ENCODE measurements at places on chromosomes 5 and 9. TPM values are rescaled to one million over a fixed set of nuclear protein-coding genes. Genes with fewer than 3 reads are reported as not detected.

- no peak for DNase-seq
Measured at GRCh38 chr5:36530215-36530614, 76.2 kb upstream of the SLC1A3 start.

- DNase-seq = peak; percentile 1
Measured at GRCh38 chr9:82410306-82410705, 421.7 kb downstream of the SPATA31D1 start.

DNA sequence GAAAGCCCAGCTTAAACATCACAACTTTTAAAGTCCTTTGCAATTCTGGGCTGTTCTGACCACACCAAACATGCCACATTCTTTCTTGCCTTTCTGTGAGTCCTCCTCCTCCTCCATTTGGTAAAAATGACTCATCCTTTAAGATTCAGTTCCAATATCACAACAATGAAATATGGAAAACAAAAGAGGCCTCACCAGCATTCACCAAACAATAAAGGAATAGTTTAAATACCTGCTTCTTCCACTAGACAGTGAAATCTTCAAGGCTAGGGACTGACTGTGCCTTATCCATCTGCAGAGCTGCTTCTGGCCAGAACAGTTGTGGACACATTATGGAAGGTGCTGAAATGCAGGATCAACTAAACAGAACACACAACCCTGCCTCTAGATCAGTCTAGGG is 36.0 kb downstream of the NR6A1 start:
- no peak for DNase-seq

DNA sequence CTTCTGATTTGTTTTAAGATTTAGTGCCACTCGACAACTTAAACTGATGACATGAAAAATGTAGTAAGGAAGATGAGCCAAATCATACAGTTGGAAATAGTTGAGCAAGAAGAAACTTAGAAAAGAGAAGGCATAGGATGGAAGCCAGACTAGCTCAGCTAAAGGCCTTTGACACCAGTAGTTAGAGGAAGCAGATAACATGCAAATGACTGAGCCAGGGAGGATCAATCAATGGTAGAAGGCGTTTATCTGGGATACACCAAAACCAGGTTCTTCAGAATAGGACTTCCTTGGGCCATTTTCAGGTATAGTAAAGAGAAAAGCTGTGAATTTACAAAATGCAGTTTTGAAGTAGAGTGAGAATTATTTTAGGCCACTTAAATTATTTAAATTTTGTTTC is 3.2 kb downstream of the TDRD7 start:
- no peak for DNase-seq

DNA sequence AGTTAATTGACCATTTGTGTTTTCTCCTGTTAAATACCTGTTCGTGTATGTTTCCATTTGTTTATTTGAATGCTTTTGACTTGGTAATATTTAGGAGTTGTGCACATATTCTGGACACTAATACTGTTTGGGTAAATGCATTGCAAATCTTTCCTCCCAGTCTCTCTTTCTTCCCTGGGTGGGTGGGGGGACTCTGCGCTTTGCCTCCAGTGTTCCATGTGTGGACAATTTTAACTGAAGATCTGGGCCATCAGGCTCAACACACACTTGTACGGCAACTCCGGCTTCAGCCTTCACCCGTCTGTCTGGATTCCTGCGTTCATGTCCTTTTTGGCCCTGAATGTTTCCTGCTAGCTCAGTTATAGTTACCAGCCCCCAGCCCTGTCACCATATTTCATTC is 40.1 kb downstream of the GTF3C4 start:
- DNase-seq = no peak

- no peak for DNase-seq
Measured at GRCh38 chr5:150363185-150363584, 5.7 kb downstream of the TCOF1 start.

DNA sequence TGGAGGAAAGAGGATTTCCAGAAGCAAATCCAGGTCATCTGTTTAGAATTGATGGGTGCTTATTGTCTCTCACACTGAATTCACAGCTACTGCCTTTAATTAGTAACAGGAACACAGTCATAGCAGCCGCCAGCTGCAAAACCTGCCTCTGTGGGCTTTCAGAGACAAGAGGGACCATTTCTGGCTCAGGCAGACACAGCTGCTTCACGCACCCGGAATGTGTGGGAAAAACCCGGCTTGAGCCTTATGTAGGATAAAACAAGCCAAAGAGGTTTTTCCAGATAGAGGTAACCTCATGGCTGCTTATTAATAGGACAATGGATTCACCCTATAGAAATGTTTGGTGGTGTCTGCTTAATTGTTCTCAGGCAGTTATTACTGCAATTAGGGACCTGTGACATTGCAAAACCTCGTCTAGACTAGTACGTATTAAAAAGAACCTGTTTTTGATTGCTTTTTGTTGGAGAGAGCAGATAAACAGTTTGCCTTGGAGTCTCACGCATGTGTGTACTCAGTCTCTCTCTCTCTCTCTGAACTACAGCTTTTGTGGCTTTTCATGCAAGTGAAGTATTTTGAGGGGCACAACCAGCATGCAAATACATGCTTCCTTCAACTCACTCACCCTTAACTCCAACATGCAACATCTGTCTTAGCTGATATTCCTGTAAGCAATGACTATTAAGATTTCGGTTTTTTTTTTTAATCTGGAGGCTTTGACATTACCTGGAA is 302.7 kb downstream of the PLK2 start:
- no peak for DNase-seq

- no peak for DNase-seq
Measured at GRCh38 chr5:171365351-171365750, 22.3 kb upstream of the NPM1 start.

DNA sequence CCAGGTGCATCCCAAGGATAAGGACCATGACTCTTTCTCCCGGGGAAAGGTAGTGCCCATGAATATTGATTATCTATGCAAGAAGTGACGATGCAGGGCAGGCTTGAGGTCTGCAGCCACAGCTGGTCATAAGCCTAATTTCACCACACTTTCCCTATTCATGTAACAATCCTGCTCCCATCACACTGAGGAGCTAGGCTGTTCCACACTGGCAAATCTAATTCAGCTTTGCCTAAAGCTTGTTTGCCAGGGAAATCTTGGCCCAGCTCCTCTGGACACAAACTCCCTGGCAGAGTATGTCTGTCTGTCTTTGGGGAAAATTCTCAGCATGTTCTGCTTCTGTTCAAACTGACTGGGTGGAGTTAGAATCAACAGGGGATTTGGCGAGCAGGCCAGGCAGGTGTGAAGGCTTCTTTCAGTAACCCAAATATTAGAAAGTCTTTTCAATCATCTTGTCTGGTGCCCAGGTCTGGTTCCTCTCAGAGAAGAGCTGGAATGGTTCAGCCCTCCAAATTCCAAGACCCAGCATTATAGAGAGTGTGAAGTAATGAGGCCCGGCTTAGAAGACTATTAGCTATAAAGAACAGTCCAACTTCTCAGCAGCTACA is 88.5 kb upstream of the SPDL1 start:
- DNase-seq = no peak

DNA sequence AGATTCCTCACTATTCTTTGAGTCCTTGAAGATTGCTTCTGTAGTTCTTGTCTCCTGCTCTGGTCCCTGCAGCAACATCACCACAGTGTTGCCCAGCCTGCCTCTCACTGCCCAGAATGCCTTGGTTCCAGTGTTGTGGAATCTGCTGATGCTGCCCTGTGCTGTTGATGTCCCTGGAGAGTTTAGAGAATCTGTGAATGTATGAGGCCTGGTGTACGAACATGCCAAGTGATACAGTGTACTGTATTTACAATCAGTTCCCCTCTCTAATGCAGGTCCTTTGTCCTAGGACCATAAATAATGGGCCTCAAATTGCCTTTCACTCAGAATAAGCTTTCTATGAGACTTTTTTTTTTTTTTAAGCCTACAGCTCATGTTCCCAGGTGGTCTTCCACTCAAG is 8.2 kb downstream of the SV2C start:
- DNase-seq = no peak

- peak; percentile 62 for DNase-seq
Measured at GRCh38 chr5:43034591-43034968, 5.5 kb downstream of the ANXA2R start.

GRCh38 chr5:96527768-96528661 is 95.0 kb upstream of the PCSK1 start:
- DNase-seq = no peak

DNA sequence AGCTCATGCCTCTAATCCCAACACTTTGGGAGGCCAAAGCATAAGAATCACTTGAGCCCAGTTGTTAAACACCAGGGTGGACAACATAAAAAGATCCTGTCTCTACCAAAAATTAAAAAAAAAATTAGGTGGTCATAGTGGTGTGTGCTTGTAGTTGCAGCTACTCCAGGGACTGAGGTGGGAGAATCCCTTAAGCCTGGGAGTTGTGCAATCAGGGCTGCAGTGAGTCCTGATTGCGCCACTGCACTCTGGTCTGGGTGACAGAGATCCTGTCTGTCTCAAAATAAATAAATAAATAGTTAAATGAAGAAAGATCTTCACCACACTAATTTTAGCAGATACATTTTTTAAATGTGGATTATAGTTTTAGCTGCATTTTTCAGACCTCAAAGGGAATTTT is 433.2 kb downstream of the MAT2B start:
- no peak for DNase-seq

GRCh38 chr5:137808503-137809135 is 54.5 kb upstream of the HNRNPA0 start:
- DNase-seq = no peak

GRCh38 chr9:130833031-130833990 is 1.7 kb upstream of the ABL1 start:
- no peak for DNase-seq

- no peak for DNase-seq
Measured at GRCh38 chr9:130732793-130733221, 39.2 kb downstream of the EXOSC2 start.

DNA sequence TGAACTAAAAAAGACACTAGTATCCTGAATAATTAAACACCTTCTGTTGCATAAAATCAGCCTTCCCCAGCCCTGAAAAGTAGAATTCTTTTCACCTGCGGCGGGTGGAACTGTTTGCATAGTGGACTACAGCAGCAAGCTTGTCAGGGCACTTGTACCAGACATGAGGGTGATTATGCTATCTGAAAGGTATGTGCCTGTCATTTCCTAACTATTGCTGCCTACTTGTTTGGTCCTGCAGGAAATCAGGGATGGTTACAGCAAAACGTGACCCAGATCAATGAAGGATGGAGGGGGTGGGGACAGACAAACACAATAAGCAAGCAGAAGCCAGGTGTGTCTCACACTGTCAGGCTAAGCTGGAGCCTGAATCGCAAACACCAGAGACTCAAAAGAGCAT is 385.6 kb downstream of the MLLT3 start:
- DNase-seq = peak; percentile 4

- DNase-seq = no peak
Measured at GRCh38 chr5:174425964-174426290, 298.5 kb upstream of the MSX2 start.

GRCh38 chr5:17697671-17698070 is 63.4 kb downstream of the TAF11L14 start:
- no peak for DNase-seq

- DNase-seq = no peak
Measured at GRCh38 chr9:99486684-99487083, 264.6 kb downstream of the SEC61B start.

GRCh38 chr5:416636-416960 is 26.4 kb upstream of the EXOC3 start:
- DNase-seq = no peak

DNA sequence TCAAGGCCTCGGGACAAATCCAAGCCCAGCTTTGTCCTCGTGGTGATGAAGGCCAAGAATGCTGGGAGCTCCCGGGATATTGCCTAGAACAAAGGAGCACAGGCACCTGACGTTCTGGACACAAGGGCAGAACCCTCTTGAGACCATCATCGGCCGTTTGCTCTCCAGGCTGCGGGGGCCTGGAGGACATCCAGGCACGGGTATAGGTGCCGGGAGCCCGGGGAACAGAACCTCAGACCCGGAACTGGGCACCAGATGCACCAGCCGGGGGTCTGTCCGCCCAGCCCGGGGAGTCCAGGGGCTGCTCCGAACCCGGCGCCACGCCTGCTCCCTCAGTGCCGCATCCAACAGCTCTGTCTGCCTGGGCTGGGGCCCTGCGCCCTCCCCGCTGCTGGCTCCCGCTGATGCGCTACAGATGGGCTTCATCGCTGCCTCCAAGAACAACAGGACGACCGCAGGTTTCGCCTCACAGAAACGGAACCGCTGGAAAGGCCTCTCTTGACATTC is 88.0 kb downstream of the ADAMTS2 start:
- no peak for DNase-seq

The PCDHAC1 gene
- total RNA-seq = 3.7 TPM

The CDH9 gene
- total RNA-seq = not detected

The IL31RA gene
- 2.4 TPM for total RNA-seq

The PTPA gene
- total RNA-seq = 83.3 TPM

The MACROH2A1 gene
- 365 TPM for total RNA-seq

The RORB gene
- not detected for total RNA-seq

The CKS2 gene
- total RNA-seq = 99.5 TPM

The MARCOL gene
- total RNA-seq = not detected

The TPPP gene
- 0.38 TPM for total RNA-seq

The RANBP17 gene
- total RNA-seq = 117 TPM

The PAEP gene
- total RNA-seq = not detected
